ENCODE measurements at places on chromosomes 13 and 19.

DNA sequence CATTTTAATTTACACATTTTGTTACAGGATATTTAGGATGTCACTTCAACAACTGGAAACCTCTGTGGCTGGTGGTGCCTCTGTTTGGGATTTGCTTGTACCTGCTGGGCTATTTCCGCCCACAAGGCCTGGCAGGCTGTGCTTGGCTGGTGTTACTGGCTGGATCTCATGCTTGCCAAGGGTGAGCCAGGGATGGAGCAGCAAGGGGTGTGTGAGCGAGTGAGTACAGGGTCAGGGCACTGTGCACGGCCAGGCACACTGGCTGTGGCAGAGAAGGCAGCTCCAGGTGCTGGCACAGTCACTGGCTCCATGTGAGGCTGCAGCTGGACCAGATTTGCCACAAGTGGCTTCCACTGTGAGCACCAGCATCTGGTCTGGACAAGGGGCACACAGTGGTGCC, 1254.8 kb downstream of the SLITRK5 start:
- no peak for DNase-seq

GRCh38 chr19:28196961-28197360, 1016.0 kb downstream of the UQCRFS1 start:
- no peak for DNase-seq

DNA sequence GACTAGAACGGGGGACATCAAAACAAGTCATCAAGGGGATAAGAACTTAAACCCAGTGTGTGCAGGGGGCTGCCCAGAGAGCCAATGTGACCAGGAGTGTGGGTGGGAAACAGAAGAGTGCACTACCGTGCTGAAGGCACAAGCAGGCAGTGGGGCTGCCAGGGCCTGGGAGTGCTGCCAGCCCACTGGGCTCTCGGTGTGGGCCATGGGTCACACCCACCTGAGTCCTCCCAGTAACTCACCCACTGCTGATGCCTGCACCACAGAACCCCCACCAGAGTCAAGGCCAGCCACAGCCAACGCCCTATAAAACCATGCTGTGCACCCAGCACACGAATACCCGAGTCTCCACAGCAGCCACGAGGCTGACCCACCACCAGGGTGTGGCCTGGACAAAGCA, 8.5 kb downstream of the MED26 start:
- DNase-seq = no peak

GRCh38 chr19:1631557-1632100, 20.8 kb downstream of the TCF3 start:
- no peak for DNase-seq

DNA sequence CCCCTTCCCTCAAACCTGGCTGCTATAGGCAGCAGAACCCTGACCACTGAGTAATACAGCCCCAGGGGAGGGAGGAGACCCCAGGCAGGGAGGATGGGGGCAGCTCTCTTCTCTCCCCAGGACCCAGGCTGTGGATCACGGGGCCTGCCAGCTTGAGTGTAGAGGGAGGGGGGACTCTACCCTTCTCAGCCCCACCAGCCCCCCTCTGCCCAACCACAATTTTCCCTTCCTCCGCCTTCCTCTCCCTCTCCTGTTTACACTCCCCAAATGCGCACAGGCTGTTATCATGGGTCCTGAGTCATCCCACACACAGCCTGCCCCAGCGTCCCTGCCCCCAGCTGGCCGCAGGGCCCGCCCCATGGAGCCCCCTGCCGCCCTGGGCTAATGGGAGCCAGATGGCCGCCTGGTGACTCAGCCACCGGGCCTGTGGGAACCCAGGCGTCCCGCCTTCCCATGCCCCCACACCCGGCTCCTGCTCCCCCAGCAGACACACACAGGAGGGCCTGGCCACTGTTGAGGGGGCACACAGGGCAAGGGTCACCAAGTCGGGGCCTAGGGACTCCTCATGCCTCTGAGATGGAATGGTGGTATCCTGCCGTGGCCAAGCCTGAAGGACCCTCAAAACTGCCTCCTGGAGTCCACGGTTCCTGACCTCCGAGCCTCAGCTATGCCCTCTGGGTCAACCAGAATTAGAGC, 13.6 kb downstream of the CCDC97 start:
- peak; percentile 37 for DNase-seq

DNA sequence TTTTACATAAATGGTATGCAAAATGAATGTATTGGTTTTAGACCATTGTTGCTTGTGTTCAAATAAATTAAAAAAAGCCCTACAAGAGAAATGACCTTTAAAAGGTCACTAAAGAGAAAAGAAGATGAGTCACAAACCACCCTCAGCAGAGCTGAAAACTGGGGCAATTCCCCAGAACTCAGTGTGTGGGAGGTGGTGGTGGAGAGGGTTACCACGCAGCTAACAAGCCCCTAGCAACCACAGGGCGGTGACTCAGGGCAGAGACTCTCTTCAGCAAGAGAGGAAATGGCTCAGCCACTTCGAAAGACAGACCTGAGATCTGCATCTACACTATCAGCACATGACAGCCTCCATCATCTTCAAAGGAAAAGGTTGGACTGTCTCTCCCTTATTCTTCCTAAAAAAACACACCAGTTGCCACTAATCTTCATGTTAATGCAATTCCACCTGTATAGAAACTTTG, 29.4 kb upstream of the NDFIP2 start:
- DNase-seq = peak; percentile 46

Data from GM23338 (cell line).